ENCODE measurements at places on chromosomes 12 and 14.

GRCh38 chr14:77003960-77004710 is 24.4 kb downstream of the IRF2BPL start:
- DNase-seq = no peak

DNA sequence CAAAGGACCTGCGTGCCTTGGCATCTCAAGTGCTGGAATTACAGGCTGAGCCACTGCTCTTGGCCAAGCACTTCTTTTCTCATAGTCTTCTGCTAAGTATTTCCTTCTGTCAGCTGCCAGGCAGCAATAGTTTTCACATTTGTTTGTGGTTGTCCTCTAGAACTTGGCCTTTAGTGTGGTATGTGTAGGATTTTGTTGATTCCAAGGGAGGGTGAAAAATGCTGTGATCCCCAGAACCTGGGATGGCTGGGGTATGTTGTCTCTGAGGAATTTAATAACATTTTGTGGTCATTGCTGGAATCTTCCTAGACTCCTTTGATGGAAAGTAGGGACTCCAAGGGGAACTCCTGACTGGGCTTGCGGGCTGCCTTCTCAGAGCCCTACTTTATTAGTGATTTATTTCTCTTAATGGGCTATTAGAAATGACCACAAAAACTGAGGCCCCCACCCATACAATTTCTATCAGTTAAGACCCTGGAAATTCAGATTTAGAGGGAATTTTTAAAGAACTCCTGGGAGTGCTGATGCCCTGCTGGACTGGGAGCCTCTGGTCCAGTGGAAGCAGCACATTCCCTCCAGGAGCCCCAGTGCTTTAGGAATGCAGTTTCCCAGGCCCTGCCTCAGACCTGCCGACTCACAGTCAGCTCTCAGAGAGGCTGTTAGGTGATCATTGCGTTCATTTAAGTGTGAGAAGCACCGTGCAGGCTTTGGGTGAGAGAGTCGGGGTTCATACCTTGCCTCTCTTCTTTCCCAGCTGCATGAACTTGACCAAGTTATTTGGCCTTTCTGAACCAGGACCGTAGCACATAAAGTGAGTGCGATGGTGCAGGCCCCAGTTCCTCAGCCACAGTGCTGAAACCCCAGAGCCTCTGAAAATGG is 22.7 kb downstream of the TRAF3 start:
- no peak for DNase-seq

DNA sequence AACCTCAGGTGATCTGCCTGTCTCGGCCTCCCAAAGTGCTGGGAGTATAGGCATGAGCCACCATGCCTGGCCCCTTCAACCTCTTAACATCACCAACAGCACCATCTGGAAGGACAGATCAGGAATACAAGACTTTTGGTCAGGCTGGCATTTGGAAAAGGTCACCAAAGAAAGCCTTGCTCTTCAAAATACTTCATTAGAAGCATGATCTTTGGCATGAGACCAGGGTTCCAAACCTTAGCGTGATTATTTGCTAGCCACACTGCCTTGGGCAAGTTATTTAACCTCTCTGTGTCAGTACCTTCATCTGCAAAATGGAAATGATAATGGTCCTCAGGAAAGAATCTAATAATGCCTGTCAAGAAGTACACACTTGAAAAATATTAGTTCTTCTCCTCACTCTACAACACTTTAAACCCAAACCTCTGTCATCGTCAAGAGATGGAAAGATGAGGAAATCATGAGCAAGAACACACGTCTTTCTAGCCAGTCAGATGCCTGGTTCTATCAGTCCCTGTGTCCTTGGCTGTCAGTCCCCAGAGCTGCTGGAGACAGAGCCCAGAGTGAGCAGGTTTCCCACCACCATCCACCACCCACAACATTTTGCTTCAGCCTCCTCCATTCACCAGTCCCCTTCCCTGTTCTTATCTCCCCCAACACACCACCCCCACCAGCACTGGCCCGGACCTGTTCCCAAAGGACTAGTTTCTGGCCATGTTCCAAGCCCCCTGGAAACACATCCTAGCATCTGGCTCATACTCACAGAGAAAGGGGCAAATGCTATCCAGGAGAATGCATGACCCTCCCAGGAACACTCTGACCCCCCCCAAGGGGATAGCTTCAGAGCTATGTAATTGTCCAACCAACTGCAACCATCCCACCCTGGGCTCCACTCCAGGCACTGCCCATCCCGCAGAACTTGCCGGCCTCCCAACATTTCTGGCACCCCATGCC is 2.0 kb downstream of the ADCY6 start:
- DNase-seq = no peak

DNA sequence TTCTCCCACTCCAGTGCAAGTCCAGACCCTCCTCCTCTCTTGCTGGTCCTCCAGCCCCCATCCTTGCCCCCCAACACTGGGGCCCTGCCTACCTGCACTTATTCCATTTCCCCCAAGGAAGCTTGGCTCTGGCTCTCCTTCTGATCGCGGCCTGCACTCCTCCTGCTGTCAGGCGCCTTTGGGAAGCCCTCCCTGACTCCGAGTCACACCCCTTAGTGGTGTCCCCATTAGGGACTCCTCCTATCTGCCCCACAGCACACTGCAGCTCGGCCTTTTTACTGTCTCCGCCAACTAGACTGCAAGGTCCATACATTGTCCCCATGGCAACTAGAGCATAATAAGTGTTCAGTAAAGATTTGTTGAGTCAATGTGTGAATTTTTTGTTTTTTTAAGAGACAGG is 32.9 kb downstream of the FIGNL2 start:
- no peak for DNase-seq

DNA sequence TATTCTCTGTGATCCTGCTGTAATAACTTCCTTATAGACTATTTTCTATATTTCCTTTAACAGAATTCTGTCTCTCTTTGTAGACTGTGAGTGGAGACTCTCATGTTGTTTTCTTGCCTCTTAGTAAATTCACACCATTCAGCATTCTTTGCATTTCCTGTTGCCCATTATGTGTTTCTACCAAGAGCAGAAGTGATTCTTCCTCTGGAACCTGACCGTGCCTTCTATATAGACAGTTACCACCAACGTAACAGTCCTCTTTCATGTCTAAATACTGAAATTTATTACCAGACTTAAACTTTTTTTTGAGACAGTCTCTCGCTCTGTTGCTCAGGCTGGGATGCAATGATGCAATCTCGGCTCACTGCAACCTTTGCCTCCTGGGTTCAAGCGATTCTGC is 31.1 kb downstream of the METAP2 start:
- no peak for DNase-seq

DNA sequence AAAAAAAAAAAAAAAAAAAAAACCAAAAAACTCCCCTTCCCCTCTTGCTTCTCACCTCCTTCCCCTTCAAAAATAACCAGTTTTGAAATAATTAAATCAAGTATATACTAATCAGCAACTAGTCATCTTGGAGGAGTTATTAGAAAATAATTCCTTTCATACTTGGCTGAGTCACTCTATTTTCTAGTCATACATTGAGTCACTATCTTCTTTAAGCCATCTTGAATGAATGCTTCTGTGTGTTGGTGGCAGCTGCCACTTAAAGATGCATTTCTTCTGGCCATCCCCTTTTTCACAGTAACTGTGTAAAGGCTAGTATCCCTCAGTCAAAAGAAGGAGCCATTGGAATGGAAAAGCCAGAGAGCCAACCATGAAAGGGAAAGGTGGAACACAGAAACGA is 84.2 kb upstream of the TMEM263 start:
- DNase-seq = no peak

DNA sequence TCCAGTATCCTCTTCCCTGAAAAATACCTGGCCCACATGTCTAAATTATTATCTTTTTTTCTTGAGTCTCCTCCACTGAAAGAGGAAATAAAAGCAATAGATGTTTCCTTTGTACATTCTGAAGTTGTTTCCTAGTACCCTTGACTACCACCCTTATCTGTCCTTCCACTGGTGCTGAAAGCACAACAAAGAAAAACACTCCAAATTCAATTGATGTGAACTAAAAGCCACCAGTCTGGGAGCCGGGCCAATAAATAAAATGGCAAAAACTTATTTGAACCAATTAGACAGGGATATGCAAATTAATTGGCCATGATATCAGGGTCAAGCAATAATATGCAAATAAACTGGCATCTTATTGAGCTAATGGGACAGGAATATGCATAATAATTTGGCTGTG is 330.5 kb downstream of the PAWR start:
- no peak for DNase-seq

DNA sequence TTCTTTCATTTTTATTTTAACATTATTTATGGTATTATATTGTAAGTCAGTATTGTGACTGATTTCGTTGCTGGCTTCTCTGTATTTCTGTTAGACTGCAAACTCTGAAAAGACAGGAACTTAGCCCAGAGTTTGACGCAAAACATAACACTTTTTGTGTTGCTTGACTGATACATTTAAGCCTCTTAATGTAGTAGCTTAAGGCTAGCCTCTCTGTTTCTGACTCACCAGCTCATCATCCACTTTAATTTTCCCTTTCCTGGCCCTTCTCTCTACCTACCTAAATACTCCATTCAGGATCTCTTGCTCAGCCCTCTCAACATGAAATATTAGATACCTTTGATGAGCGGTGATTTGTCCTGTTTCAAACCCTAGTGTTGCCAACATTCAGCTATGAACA is 420.6 kb downstream of the LRFN5 start:
- no peak for DNase-seq

- DNase-seq = no peak
These were observed 2.9 kb upstream of the PPFIBP1 start for GRCh38 chr12:27521066-27521465.

DNA sequence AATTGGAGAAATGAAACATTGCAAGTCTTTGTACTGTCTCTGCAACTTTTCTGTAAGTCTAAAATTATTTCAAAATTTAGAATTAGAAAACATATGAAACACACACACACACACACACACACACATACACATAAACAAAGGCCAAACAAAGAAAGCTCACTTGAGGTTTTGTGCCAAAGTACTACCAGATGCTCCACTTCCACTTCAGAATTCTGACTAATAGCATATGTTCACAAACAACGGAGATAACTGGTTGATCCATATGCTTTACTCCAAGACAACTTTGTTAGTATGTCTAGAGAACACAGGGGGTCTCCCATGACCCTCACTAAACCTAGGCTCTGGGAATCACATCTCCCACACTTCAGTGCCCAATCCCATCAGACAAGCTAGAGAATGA is 133.8 kb upstream of the CLEC14A start:
- DNase-seq = no peak

All from smooth muscle cell of the brain vasculature (primary cell).